ENCODE measurements at places on chromosomes 2 and 18.

DNA sequence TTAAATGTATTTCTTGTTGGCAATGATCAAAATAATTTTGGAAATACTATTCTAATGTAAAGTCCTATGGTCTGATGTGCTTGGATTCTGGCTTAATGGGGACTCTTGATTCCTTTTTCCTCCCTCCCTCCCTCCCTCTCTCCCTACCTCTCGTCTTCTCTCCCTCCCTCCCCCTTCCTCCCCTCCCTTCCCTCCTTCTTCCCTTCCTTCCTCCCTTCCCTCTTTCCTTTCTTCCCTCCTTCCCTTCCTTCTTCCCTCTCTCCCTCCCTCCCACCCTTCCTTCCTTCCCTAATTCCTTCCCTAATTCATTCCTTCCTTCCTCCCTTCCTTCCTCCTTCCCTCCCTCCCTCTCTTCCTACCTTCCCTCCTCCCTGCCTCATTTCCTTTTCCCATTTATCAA, 19.9 kb upstream of the NCKAP5 start:
- DNase-seq: no peak

DNA sequence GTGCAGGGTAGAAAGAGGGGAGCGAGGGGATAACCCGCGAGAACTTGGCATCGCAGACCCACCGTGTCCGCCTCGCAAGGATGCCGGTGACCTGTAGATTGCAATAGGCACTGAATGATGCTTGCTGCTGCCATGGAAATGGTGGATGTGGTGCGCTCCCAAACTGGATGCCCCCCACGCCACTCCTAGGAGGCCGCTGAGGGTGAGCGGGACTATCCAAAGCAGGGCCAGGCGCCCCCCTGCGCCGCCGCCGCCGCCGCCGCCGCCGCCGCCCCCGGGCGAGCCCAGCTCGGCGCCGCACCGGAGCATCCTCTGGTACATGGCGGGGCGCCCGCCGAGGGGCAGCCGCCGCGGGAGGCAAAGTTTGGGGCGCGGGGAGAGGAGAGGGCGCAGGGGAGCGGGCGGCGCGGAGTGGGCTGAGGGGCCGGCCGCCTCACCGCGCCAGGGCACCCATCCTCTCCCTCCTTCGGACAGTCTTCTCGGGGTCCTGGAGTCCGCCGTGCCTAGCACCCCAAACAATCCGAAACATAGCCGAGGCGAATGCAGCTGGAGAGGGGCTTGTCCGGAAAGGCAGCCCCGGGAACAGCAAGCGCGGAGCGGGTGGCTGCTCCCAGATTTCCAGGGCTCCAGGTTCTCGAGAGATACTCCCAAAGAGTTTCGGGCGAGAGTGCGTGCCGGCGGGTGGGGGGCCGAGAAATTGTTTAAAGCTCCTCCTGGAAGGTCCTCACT, 685.1 kb downstream of the NRXN1 start:
- peak; percentile 54 for DNase-seq

DNA sequence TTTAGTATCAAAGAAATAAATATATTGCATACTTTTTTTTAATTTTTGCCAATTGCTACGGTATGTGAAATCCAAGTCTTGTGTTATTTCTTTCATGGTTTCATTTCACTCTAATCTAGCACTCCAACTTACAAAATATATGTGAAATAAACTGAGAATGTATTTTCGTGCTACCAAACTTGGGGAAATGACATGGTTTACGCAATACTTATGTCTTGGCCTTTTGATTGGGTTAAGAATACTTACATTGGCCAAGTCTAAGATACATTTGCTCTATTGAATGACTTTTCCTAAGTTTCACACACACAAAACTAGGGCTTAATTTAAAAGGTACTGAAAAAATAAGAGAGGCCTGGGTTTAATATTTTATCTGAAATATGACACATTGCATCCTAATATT, 80.5 kb downstream of the VRK2 start:
- DNase-seq: no peak

GRCh38 chr2:196252408-196253115, 81.2 kb upstream of the STK17B start:
- DNase-seq: no peak

GRCh38 chr2:113142290-113142689, 14.9 kb downstream of the IL1RN start:
- no peak for DNase-seq

DNA sequence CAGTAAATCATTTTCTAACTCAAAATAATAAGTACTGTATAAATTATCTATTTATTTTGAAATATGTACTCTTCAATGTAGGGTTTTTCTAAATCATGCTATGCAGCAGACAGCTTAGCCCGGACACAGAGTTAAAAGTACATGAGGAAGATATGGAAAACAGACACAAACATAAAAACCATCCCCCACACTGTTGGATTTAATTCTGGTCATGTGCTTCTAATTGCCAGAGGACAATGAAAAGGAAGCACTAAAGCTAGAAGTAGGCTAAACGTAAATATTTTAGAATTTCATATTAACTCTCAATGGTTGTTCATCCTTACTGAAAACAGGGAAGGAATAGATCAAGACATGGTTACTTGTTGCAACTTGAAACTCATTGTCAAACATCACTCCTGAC, 420.7 kb downstream of the ERBB4 start:
- DNase-seq: no peak

GRCh38 chr2:71882236-71882946, 265.3 kb downstream of the CYP26B1 start:
- DNase-seq: no peak

GRCh38 chr18:31739651-31740050, 21.0 kb downstream of the SLC25A52 start:
- no peak for DNase-seq

DNA sequence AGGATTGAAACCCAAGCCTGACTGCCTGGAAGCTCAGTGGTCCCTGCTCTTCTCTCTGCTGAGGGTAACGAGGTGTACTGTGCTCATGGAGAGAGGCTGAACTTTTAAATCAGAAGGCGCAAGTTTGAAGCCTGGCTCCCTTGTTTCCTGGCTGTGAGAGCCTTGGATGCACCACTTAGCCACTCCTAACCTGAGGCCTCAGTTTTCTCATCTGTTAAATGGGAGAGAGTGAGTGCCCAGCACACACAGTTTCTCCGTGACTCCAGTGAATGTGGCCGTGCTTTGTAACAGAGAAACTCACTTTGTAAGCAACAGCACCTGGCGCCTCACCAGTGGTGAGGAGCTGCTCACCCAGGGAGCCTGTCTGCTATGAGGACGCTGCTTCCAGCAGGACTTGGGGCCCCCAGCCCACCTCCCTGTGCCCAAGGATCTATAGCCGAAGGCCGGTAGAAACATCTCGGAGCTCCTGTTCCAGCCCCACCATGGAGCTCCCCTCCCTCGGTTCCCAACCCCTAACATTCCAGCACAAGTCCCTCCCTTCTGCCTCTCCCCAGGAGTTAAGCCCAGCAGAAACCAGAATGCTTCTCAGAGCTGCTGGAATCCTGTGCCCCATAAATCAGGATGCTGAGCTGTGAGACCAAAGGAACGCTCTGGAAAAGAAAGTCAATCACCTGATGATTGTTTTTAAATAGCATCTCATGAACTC, 20.3 kb upstream of the KCNK3 start:
- no peak for DNase-seq

DNA sequence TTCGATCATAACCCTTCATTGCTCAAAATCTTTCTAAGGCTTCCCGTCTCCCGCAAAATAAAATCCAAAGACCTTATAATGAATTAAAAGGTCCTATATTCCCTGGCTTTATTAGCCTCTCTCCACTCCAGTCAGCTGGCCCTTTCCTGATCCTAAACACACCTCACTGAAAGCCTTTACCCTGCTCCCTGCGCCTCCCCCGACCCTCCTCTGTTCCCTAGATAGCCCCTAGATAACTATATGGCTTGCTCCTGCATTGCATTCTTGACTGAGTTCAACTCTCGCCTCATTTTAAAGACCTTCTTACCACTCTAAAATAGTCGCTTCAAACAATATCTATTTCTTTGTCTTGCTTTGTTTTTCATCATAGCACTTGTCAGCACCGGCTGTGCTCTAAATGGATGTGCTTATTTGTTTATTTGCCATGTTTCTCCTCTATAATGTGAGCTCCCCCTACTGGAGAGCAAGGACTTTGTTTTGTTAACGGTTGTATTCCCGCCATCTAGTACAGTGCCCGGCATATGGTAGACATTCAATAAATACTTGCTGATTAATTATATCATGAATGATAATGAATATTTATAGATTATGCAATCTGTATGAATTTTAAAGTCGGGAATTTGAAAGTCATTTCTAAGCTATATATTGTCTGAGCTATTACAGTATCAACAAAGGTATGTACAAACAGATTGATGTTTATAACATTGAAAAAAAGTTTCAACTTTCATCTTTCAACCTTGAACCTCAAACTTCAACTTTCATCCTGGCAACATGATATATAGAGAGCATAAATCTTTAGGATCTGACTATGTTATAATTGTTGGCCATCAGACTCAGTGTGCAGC, 32.4 kb upstream of the VIT start:
- DNase-seq: no peak

DNA sequence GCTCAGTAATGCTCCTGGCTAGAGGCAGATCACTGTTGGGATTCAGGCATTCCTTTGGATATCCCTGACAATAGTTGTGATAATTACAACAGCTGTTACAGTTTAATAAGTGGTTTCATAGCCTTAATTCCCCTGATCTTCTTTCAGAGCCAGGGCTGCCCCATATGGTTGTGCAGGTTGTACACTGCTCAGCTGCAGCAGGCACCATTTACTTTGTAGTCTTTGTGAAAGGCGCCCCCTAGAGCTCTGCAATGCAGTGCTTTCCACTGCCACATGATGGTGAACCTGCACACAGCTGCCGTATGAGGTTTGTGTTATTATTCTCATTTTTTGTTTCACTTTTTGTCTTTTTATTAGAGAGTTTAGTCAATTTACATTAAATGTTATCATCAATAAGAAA, 239.1 kb downstream of the KCNS3 start:
- no peak for DNase-seq

GRCh38 chr2:161141033-161141432, 19.2 kb upstream of the TANK start:
- no peak for DNase-seq

- DNase-seq: no peak
Measured at GRCh38 chr2:239865059-239865639, 160.0 kb downstream of the NDUFA10 start.

DNA sequence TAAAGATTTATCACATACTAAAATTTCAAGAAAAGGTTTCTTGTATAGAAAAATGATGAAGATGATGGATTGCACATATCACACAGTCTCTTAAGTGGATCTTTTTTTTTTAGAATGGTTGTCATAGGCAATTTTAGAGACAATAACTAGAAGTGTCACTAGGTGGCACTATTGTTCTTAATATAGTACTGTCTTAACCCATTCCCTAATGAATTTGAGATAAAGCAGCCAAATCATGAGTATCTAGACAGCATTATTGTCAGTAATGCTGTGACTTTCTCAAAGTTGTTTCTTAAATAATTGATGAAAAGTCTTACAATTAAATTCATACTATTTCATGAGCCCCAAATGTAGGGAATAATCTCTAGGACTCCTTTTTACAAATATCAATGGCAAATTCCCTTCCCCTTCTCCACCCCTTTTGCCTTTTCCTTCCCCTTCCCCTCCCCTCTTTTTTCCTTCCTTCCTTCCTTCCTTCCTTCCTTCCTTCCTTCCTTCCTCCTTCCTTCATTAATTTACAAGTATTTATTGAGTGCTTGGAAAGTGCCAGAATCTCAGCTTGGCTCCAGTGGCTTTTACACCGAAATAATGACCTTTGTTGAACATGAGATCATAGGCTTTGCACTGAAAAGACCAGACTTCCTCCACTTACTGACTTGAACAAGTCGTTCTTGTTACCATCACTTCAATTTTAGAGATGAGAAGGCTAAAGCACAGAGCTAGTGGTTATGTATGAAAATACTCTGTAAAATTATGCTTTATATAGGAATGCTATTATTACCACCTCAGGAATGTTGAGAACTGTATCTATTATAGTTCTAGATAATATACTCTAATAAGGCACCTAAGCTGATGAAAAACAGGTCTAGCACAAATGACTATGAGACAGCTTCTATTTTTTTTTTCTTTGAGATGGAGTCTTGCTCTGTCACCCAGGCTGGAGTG, 19.8 kb downstream of the MYL12B start:
- DNase-seq: no peak

DNA sequence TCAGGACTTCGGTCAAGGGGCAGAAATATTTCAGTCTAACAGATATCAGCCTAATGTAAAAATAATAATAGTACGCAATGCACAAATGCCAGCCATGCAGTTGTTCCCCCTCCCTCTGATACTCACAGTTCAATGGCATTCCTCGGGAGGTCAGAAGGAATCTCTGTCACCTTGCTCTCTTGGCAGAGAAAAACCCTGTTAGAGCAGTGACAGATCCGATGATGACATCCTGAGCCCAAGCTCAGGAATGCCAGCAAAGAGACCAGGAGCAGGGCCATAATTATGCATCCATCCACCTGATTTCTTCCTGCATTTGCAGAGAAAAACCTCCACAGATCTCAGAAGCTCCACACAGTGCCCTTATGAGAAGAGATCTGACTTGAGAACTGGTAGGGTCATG, at the start of gene FSHR:
FSHR (minus strand) TSS at position 376 of the 400 bp plus-strand sequence; CDS start at position 278, 98 bp downstream.
- no peak for DNase-seq

DNA sequence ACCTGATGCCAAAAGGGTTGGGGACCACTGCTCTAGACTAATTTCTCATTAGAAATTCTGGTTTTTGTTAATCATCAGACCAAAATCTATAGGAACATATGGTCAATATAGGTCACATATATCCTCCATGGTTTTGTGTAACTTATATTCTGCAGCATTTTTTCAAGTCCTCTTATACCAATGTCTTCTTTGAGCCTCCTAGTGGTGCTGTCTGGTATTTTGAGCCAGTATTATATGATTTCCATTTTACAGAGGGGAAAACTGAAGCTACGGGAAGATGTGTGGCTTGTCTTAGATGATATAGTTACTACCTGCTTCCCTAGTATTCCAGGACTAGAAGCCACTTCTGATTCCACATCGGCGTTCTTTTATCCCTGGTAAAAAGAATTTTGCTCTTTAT, 13.8 kb downstream of the MAPK4 start:
- DNase-seq: no peak

DNA sequence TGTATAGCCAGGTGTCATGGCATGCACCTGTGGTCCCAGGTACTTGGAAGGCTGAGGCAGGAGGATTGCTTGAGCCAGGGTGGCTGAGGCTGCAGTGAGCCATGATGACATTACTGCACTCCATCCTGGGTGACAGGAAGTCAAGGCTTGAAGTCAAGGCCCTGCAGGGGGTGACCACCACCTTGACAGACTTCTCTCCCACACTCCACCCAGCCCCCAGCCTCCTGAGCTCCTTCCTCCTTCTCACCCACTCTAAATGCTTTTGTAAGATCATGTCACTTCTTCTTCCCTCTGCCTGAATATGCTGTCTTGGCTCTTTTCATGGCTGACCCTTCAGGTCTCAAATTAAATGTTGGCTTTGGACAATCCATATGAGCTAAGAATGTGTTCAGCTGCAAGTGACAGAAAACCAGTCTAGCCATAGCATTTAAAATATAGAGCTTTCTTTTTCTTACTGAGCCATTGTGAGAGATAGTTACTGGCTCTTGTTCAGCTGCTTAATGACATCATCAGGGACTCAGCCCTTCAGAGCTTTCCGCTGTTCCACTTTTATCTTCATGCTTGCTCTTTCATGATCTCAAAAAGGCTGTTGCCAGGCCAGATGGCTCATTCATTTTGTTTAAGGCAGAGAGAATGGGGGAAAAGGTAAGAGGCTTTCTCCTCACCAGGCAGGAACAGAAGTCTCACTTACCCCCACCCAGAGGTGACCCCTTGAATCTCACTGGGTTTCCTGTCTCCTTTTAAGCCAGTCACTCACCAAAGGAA, 36.7 kb upstream of the TTC39C start:
- no peak for DNase-seq
